ENCODE measurements at places on chromosomes 5 and 9. TPM values are rescaled to one million over a fixed set of nuclear protein-coding genes. Genes with fewer than 3 reads are reported as not detected.

Gene CCDC152
- 3.9 TPM for total RNA-seq

Gene PGGT1B
- total RNA-seq, result 13.2 TPM

Gene DIPK1B
- 22.2 TPM for total RNA-seq

Gene OTULINL
- total RNA-seq, result 5.3 TPM

Gene SLC1A3
- 123 TPM for total RNA-seq

Gene ISL1
- not detected for total RNA-seq

DNA sequence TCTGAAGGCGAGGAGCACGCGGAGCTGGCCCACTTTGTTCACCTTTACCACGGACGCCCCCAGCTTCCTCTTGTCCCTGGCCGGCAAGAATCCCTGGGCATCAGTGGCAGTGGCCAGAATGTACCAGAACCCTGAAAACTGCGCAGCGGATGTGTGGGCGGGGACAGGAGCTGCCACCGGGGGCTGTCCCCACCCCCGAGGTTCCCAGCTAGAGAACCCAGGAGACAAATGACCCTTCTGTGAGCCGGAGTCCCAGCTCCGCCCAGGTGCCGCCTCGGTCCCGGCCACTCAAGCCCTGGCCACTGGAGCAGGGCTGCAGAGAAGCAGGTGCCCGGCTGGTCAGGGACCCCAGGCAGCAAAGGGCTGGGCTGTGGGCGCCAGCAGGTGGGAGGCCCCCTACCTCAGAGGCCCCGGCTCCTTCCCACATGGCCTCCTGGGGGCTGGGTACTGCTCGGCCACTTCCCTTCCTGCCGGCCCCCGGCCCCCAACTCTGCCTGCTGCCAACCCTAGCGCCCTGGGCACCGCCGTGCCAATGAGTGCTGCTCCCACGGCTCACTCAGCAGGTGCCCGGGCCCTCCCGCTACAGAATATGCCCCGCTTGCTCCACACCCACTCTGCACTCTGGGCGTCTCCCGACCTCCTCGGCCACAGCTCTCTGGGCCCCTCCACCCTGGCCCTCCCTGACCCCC, 713 bp downstream of the LCN10 start:
- no peak for DNase-seq

DNA sequence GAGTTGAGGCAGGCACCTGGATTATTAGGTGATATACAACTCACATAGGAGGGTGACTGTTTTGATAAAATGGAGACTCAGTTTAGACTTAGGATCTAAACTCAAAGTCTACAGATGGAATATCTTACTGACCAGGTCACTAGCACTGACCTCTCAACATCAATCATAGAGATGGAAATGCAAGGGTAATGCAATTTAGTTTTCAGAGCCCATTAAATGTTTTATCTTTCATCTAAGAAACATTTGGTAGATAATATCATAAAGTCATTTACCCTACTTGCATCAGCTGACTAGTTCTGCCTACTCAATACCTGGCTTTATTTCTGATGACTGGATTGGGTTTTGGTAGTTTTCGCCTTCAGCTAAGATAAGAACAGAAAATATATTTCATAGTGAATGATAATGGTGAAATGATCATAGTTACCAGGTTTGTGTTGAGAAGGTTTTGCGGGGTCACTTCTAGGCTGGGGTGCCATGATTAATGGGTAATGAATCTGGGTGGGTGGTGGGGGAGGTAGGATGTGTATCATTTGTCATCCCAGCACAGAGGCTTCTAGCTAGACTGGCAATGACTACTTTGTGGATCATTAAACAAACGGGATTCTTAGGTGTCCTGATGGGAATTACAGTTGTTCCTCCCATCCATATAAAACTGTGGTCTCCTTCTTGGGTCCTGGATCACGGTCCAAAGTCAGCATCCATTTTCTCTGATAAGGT, 173.4 kb downstream of the PPP2R2B start:
- no peak for DNase-seq

GRCh38 chr9:78811622-78812276, 514.8 kb downstream of the PSAT1 start:
- no peak for DNase-seq

DNA sequence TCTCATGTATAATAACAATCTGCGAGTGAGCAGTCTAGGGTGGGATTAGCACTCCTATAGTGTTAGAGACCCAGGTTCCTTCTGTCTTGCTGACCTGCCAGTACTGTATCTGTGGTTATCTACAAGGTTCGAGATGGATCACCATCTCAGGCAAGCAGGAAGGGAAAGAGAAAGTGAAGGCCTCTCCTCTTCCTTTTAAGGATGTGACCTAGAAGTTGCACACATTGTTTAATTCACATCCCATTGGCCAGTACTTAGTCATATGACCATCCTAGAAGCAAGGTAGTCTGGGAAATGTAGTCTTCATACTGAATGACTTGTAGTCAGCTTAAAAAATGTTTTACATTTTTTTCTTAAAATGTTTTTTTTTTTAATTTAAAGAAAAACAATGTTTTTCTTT, 168.6 kb downstream of the CARTPT start:
- DNase-seq, result no peak

- DNase-seq, result no peak
Measured at GRCh38 chr5:173689737-173690360, 73.4 kb upstream of the BOD1 start.

- DNase-seq, result no peak
Measured at GRCh38 chr9:68974431-68974830, 39.5 kb downstream of the PRKACG start.

DNA sequence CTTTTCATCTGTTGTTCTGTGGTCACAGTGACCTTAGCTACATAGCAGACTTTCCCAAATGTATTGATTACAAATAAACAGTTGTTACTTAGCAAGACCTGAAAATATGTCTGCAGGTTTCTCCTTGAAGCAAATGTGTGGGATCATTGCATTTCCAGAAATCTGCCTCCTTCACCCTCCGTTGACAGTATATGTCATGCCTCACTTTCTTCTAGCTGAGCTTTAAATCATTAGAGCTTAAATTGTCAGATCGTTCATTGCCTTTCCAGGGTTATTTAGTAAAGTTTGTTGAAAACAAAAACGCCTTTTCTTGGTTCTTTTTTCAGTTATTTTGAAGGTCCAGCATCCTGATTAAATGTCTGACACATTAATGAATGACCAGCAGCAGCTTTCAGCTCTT, 2.3 kb upstream of the MAML1 start:
- DNase-seq, result no peak

- DNase-seq, result no peak
Measured at GRCh38 chr9:13020146-13021040, 245.6 kb downstream of the LURAP1L start.

DNA sequence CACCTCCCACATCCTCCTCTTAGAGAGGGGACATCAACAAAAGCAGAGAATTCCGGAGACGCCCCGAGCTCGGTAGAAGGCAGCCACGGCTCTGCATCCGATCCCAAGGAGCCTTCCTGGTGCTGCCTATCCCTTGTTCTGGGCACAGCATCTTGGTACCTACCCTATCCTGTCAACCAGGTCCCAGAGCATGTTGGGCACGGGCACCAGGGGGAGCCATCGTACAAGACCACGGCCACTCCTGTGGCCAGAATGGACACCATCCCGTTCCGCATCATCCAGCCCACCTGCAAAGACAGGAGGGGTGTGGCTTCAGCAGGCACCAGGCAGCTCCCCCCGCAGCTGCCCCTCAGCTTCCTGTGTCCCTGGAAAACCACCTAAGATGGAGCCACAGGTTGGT, 62.7 kb upstream of the ZNF354A start:
- no peak for DNase-seq

DNA sequence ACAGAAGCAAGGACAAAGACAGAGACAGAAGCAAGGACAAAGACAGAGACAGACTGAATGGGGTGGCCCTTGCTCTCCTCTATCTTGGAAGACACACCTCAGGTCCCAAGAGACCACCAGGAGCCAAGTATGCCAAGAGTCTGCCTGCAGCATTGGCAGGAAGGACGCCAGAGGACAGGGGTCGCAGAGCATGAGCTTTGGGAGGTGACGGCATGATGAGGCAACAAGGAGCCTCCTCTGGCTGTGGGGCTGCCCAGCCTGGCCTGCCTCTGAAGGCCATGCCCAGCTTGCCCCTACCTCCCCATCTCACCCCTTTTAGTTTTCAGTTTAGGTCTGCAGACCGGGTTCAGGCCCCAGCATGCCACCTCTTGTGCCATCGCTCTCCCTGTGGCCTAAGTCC, 17.6 kb downstream of the PDGFRB start:
- DNase-seq, result peak; percentile 49

GRCh38 chr5:10936081-10936855, 175.2 kb upstream of the DAP start:
- DNase-seq, result no peak

DNA sequence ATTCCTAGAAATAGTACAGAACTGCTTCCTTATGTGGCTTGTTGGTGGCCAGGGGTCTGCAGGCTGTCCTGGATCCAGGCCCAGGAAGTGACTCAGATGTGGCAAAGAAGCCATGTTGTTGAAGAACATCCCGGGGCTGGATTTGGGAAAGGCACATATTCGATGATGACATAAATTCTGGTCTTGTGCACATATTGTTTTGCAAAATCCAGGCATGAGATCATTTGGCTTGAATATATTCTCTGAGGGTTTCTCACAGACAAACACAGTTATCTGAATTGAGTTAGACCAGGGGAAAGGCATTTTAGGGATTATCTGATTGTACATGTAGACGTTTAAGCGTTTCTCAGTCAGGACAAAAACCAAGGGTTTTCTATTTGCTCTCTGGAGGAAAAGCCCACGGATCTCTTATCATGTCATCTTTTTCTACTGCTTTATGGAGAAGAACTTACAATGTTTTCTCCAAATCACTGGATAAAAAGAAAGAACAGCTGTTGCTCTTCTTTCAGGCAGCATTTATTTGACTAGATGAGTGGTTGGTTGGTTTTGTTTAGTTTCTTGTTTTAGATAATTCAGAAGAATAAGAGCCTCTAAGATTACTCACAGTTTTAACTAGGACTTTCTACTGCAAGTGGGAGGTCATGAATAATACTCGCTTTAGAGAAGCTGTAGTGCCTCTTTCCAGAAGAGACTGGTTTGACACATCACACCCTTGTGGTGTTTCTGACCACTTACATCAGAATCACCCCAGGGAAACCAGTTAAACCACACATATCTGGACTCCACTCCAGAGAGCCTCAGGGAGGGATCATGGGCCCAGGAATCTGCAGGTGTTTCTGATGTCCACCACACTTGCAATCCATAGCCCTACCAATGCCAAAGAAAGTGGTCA, 29.5 kb upstream of the LHFPL2 start:
- DNase-seq, result peak; percentile 54

DNA sequence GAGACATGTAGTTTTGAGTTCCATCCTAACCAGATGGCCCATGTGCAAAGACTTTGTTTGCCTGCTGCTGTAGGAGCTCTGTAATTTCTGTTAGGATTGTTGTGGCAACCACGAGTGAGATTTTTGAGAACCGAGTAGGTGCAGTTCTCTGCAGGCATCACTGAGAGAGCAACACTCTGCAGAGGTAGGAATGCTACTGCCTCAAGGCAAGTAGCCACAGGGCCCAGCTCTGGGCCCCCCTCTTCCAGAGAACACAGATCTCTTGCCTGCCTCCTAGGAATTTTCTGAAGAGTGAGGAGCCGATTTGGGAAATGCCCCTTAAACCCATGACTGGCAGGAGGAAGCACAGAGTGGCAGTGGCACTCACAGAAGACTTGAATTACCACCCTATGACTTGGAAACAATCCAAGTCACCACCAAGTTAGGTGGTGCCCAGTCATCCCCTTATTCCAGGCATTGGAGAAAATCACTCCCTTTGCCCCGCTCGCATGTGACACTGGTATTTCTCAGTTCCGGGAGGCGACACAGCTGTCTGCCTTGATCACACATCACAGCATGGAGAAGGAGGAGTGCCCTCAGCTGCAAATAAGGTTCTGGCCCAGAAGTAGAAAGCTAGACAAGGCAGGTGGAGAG, 52.5 kb upstream of the SLC2A8 start:
- DNase-seq, result no peak

DNA sequence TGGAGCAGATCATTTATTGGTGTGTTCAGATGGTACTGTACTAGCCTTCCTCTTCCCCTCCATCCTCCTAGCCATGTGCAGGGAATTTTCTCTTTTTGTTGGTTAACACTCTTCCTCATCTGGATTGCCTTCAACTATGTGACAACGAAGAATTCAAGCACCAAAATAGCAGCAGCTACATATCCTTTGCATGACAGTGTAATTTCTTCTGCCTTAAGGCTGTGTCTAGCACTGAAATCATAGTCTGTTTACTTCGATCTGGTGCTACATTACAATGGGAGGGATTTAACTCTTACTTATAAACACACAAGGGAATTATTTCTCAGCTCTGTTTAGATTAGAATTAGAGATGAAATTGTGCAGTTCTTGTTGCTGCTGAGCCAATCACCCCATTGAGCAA, 260.4 kb downstream of the ARL15 start:
- no peak for DNase-seq

DNA sequence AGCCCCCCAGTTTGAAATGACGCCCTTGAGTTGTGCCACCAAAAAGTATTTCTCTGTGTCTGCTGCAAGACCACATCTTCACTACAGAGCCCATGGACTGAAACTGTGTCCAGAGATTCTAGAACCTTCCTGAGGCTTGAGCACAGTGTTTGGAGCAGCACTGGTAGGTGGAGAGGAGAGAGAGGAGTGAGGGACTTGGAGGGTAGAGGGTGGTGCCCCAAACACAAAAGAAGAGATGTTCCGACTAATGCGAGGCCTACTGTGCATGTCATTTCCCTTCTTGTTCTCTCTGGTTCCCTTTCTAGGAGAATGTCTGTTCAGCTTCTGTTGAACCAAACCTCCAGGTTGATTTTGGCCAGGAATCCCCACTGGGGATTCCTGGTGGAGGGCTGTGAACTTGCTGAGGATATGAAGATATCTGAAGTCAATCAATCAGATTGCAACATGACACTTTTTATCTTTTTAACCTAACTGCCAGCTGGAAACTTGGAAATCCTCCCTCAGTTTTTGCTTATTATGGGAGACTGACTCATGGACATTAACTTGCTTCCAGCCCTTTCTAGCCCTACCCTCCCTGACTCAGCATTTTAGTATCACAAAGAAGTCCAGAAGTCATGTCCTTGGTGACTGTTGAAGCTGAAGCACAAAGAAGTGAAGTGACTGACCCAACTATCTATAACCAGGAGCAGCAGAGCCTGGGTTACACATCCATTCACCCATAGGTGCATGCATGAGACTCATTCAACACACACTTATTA, 154.5 kb downstream of the NR3C1 start:
- DNase-seq, result no peak

DNA sequence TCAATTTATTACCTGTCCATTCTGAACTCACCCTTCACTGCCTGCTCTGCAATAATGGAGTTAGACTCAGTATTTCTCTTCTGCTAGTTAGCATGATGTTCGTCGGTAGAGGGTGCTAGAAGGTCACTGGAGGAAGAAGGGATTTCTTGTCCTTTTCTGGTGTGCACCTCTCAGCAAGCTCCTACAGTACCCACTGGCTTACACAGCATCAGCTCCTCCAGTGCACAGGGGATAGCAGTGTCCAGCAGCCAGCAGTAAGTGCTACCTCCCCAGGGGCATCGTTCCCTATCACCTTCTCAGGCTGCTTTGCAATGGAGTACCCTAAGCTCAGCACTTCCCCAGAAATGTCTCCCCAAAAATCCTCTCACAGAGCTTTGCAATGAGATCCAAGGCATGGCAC, 45.9 kb upstream of the APC start:
- no peak for DNase-seq
